ENCODE measurements at places on chromosomes 2 and 18.

- DNase-seq: no peak
These were observed 327.9 kb downstream of the LPIN1 start for GRCh38 chr2:12074126-12074844.

GRCh38 chr2:524442-524841 lies 152.8 kb downstream of the TMEM18 start:
- no peak for DNase-seq

DNA sequence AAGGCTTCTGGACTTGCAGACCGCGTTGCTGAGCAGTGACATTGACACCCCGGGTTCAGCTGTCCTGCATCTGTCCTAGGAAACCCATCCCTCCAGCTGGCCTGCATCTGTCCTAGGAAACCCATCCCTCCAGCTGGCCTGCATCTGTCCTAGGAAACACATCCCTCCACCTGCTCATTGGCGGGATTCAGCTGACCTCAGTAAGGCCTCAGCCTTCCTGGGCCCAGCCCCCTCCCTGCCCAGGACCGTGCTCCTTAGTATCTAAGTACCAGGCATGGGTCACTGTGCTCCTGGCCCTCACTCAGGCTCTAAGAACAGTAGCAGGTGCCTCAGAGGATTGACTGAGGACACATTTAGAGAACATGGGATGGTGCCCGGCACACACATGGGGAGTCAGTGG lies 1.2 kb downstream of the MLPH start:
- no peak for DNase-seq

DNA sequence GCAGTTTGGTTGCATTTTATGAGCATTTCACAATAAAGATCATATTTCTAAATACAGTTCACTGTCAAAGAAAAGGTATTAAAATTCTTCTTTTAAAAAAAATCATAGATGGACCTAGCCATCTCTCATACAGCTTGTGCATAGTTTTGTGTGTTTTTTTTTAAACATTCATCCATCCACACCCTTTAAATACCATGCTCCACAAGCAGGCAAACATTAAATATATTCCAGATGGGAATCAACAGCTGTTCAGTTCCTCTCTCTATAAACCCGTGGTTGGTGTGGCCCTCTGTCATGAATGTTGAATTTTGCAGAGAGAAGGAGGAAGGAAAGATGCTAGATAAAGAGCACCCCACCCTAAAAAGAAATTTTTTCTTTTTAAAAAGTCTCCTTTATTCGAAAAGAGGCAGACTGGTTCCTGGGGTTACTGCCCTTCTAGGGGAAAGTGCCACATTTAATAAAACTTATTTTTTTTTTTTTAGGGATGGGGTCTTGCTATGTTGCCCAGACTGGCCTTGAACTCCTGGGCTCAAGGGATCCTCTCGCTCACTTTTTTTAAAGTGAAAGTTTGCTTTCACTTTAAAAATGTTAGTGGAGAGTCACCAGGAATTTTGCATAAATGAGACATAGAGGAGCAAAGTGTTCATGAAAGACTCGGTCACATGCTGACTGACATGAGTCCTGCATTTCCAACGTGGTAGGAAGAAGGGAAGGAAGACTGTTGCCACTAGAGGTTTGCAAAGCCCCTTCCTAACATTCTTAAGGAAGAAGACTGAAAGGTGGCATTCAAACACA lies 73.9 kb upstream of the LMAN1 start:
- no peak for DNase-seq

GRCh38 chr2:39127973-39128372 lies 7.1 kb upstream of the SOS1 start:
- DNase-seq: no peak

DNA sequence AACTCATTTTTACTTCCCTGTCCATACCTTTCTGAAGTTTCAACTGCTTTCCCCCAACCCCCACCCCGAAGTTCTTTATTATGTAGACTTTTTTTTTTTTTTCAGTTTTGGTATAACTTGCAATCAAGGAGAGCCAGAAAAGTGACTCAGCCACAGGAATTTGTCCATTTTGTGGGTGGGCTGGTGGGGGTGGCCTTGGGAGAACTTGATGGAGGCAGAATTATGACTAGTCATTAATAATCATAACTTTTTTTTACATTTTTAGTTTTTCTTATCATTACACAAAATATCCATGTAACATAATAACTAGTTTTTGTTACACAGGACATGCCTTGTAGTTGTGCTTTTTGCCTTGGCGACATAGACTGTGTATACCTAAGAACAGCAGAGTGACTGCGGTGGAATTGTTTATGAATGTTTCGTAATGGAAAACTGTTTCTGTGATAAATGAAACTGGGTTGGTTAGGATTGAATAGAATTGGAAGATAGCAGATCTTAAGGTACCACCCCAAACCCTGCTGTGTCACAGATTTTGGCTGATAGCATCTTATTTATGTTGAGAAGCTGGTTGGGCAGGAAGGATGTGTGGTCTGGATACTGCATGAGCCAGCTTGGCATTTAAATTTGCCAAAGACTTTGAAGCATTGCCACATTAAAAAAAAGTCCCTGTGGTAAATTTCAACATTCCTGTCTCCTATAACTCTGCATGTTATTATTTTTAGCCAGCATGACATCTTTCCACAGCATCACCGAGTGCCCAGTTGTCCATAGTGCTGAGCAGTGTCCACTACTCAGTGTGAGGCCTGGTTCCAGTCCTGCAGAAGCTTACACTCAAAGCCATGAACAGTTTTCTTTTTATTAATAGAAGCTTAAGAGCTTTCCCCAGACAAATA lies 30.7 kb downstream of the LYPD6B start:
- no peak for DNase-seq

GRCh38 chr2:162926501-162926900 lies 87.9 kb upstream of the KCNH7 start:
- no peak for DNase-seq

GRCh38 chr2:236794176-236794957 lies 224.7 kb downstream of the ACKR3 start:
- no peak for DNase-seq

DNA sequence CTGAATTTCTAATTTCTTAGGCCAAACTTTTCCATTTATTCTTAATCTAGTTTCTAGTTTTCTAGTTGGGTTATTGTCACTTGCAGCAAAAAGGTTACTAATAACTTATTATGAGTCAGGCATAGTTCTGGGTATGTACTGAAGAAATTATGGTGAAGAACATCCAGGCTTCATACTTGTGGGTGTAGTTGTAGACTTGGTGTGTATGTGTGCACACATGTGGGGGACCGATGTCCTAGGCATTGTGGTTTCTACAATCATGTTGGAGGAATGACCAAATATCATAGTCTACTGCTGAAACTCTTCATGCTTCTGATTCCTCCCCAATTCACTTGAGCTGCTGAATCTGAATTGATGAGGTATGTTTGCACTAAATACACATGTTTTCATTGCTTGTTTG lies 141.2 kb downstream of the PMAIP1 start:
- DNase-seq: no peak

GRCh38 chr2:120754067-120754960 lies 18.6 kb downstream of the GLI2 start:
- no peak for DNase-seq

GRCh38 chr18:24502667-24503523 lies 42.5 kb downstream of the HRH4 start:
- no peak for DNase-seq

GRCh38 chr2:152647552-152647951 lies 69.7 kb downstream of the PRPF40A start:
- no peak for DNase-seq

DNA sequence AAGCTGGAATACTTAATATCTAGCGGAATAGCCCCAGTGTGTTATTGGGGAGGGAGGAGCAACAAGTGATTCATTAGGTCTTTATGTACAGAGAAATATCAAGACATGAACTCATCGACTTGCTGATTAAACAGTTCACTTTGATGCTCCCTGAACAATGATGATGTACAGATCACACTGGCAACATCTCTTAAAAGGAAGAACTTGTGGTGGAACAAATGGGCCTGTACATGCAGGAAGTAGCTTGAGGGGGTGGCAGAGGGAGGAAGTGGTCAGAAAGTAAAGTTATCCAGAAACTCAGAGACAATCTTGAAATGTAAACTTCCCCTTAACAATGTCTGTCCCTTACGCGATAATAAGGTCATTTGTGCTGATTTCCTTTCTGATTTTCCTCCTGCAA lies 90.5 kb downstream of the NXPH2 start:
- no peak for DNase-seq

- no peak for DNase-seq
These were observed 1220.6 kb upstream of the CDH2 start for GRCh38 chr18:29397536-29397935.

- no peak for DNase-seq
These were observed 377.4 kb downstream of the SETBP1 start for GRCh38 chr18:45057955-45058600.

DNA sequence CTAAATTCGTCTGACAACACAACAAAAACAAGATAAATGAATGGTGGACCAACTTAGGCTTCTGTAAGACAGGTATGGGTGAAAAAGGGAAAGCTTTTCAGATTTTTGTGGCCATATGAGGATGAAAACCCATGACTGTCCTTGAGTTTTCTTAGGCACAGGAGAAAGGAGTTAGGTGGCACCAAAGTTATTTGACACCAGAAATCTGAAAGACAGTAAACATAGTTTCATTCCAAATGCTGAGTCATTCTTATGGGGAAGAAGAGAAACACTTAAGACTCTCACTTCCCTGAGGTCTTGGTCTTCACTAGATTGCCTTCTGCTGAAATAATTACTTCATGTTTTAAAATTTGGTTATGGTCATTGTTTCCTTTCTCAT lies 5.2 kb upstream of the GPD2 start:
- DNase-seq: no peak

DNA sequence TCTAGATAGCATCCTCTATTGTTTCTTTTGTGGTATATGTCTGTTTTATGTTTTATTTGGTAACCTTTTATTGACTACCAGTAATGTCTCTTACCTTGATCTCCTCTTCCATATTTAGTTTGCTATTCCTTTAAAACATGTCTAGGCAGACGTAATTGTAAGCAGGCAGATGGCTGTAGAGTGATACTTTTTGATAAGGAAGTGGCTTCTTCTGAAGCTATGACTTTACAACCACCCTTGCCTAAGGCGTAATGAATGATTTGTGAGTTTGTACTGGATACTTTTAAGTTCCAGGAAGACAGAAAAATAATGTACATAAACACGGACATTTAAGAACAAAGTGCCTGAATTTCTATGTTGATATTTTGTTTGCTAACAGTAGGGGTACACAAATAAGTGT lies 85.6 kb downstream of the ZNF804A start:
- no peak for DNase-seq

- no peak for DNase-seq
These were observed 44.0 kb downstream of the CAPN13 start for GRCh38 chr2:30763151-30763660.

DNA sequence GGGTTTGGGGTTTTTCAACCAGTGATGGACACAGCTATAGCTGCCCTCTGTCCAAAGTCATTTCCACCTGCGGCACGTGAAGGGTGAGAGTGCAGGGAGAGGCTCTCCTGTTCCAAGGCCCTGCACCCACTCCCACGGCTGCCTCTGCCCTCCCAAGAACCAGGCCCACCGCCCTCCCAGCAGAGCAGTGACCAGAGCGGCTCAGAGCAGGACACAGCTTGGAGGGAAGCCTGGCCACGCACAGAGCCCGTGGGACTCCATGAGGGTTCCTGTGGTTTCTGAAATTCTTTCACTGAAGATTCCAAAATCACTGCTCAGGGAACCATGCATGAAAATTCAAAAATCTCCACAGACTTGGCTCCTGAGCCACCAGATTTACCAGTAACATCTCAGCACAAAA lies 67.3 kb upstream of the SALL3 start:
- DNase-seq: no peak

DNA sequence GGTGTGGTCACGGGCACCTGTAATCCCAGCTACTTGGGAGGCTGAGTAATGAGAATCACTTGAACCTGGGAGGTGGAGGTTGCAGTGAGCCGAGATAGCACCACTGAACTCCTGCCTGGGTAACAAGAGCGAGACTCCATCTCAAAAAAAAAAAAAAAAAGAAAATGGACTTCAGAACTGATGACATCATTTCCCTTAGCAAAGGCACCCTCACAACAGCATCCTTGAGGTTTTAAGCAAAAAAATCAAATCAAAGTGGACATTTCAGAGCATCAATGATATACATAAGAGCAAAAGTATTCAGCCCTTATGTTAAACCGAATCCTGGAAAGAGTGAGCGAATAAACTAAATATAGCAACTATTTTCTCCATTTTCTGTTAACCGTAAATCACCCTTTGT lies 45.3 kb downstream of the EPB41L3 start:
- no peak for DNase-seq

DNA sequence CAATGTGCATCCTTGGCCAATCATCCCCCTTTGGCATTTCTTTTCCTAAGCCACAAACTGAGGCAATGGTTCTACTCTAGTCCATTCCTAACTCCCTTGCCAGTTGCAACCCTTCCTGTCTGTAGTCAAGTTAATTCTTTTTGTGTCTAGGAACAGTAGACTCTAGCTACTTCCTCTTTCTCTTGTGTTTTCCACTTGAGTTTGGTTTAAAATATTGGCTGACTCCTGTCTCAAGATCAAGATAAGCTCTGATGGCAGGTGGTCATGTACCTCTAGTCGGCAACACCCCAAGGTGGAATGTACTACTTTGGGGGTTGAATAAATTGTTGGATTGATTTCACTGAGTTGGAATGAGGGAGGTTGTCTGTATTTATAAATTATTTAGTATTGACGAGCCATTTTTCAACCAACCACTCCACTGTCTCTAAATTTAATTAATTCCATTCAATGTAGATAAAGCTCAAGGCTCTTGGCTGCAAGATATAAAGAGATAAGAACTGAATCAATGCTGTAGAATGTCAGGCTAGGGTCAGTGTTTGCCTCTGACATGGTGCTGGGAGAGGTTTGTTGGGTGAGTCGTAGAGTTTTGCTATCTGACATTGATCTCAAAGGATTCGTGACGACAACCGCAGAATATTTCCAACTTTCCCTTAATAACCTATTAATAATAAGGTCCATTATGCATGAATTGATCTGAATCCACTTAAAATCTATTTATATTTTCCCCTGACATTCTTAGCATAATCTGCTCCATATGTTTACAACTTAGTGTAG lies 188.7 kb upstream of the APCDD1 start:
- no peak for DNase-seq

DNA sequence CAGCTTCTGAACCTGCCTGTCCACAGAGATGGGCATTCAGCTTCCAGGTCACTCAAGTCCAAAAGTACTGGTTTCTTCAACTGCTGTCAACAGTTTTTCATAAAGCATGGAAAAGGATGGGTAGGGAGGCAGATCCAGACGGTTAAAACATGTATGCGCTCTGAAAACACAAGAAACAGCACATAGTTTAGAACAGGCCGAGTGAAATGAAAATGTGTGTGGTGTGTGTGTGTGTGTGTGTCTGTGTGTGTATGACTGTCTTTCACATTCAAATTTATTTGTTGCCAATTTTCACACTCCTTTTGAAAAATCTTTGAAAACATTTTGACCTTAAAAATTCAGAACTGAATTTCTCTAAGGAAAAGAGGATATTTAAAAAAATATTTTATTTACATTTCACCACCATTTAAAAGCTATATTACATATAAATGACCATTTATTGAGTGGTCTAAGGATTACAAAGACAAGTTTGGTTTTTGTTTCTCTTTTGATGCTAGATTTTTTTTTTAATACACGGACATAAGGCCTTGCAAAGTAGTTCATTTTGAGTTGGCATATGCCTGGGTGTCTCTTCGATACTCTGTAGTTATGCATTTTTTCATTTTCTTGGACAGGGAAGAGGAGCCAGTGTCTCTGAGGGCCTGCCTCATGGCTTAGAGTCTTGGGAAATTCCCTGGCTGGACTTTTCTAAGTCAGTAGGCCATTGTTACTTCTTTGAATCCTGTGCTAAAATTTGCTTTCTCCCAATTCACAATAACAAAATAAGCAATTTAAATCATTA lies 30.0 kb upstream of the STK17B start:
- no peak for DNase-seq

- no peak for DNase-seq
These were observed 89.6 kb downstream of the VSNL1 start for GRCh38 chr2:17630089-17630488.

All from thymus (tissue), 14 donors.